ENCODE measurements at places on chromosomes 1 and 21.

GRCh38 chr1:13642306-13643004 is 57.5 kb upstream of the PRDM2 start:
- no peak for DNase-seq

DNA sequence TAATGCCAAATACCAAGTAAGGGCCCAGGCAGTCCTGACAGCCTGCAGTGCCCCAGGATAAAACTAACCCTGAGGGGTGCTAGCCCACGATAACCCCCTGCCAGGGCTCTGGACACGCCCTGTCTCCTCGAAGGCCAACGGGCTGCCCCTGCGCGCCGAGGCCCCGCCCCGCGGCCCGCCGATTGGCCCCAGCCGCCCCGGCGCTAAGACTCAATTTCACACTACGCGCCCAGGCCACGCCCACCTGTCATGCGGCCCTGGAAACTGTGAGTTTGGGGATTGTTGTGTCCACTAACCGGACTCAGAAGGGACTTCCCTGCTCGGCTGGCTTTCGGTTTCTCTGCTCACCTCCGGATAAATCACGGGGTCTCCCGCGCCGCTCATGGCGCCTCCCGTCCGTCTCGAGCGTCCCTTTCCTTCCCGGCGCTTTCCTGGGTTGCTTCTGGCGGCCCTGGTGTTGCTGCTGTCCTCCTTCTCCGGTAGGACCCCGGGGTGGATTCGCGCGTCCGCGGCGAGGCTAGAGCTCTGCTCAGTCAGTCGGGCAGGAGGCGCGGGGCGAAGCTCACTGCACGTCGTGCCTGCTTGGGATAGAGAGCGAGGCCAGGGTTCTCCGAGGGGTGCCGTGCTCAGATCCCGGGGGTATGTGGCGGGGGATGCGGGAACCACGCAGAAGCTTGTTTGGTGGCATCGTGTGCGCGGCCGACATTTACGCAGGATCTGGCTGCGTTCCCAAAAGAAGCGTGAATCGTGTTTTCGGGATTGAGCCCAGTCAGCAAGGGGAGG is at the start of gene CR1L:
Gene CR1L (plus strand): TSS at position 282 of the 783 bp plus-strand sequence. CDS start 101 bp downstream, at position 383.
- peak; percentile 81 for DNase-seq

DNA sequence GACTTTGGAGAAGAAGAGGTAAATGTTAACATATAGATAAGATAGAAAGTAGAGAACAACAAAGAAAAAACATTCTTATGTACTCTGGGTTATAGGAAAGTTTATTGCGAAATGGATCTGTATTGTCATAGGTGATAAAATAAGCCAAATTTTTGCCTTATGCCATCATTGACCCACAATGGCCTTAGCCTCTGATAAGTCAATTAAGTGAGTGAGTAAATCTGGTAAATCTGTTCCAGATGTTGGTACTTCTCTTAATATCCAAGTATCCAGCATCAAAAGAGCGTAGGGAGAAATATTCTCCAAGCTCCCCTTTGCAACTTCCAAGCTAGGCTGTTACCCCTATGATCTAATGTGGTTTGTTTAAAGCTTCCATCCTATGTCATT is 38.3 kb upstream of the CLCA4 start:
- no peak for DNase-seq

- DNase-seq, result no peak
Observed at GRCh38 chr1:20698195-20698910, 19.5 kb downstream of the KIF17 start.

DNA sequence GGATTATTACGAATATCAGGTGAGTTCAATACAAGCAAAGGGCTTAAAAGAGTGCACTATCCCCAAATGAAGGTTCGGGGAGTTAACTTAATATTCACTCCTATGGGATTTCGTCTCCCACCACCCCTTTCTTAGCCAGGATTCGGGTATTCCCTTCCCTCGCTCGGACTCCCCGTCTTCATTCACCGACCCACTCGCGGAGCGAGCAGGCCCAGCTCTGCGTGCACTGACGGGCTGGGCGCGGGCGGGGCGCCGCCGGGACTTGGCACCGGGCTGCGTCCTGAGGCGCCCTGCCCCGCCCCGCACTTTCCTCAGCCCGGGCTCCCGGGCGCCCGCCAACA is 7.7 kb upstream of the MPZL1 start:
- DNase-seq, result peak; percentile 83

DNA sequence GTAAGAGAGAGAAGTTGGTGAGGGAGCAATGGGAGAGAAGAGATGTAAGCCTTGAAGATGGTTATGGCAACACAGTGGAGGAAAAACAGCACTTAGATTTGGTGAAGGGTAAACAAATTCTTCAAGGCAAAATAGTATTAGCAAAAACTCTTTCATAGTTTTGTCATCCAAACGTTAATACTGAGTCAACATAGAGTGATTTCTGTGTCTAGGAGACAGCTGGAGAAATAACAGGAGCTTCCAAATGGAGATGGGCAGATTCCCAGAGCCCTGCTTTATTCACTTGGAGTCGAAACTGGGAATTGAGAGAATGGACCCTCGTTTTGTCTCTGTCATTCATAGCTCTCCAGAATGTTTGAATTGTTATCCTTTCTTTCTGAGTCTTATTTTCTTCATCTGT is 68.3 kb downstream of the PLA2G4A start:
- DNase-seq, result no peak

DNA sequence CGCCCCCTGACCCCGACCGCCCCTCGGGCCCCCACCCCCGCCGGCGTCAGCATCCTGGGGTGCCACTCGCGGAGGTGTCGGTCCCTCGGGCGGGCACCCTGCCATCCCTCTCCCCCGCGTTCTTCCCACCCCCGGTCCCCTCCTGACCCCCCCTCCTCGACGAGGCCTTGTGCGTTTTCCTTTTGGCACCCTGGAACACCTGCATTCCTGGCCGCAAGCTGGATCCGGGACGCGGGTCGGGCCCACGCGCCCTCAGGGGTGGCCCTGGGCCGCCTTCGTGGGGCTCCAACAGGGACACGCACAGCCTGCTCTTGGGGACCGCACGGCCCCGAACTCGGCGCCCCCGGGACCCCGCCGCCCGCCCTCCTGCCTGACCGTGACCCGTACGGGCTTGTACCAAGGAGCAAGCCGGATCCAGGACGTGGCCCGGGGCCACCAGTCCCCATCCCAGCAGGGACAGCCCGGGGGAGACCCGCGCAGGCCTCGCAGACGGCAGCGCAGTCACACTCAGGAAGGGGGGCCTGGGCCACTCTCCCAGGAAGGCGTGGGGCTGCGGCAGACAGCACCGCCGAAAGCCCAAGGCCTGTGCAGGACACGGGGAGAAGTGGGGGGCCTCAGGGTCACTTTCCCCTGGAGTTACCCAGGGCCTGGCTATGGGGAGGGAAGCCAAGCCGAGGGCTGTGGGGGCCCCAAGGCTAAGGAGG is 579 bp upstream of the SLC19A1 start:
- DNase-seq, result no peak

- DNase-seq, result no peak
Observed at GRCh38 chr1:100528871-100529270, 9.1 kb upstream of the GPR88 start.

GRCh38 chr1:8040586-8040985 is 14.5 kb upstream of the ERRFI1 start:
- no peak for DNase-seq

GRCh38 chr1:171934664-171935063 is 93.4 kb downstream of the DNM3 start:
- DNase-seq, result no peak

- DNase-seq, result no peak
Observed at GRCh38 chr21:30348506-30348905, at the start of gene KRTAP23-1. KRTAP23-1 (minus strand) TSS chr21:30348606; CDS start chr21:30348606, 0 bp downstream.

- no peak for DNase-seq
Observed at GRCh38 chr1:73472810-73473209, 725.2 kb downstream of the LRRIQ3 start.

DNA sequence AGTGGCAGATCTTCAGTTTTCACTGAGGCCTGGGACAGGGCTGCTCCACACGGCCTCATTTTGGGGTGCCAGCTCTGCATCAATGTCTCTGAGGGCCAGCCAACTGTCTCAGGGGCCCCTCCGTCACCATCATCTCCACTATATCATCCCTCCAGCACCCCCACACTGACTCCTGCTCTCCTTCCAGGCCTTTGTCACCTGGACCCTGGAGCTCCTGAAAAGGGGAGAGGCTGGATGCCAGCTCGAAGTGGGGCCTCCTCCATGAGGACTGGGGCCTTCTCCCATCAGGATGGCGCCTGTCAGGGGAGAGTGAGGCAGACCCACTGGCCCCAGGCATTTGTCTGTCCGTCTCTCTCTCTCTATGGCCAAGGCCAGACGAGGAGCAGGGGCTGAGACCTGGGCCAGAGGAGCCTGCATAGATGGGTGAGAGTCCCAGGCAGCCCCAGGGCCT is 44.7 kb upstream of the LRP8 start:
- no peak for DNase-seq

DNA sequence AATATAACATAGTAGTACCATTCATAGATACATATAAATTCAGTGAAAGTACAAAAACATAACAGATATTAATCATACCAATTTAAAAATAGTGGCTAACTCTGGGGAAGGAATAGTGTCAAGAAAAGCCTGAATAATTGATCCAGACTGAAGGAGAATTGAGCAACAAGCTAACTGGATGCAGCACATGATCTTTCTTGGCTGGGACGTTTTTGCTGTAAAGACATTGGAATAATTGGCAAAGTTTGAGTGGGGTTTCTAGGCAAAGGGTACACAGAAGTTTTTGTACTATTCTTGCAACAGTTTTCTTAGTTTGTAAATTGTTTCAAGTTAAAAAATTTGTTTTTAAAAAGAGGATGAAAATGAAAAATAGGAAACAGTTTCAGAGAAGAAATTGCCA is 2.6 kb upstream of the SH3GLB1 start:
- DNase-seq, result no peak

- DNase-seq, result no peak
Observed at GRCh38 chr21:29208044-29208681, 77.7 kb downstream of the MAP3K7CL start.

GRCh38 chr1:15148475-15148874 is 5.1 kb upstream of the TMEM51 start:
- DNase-seq, result no peak

GRCh38 chr1:20342294-20343148 is 51.8 kb downstream of the VWA5B1 start:
- no peak for DNase-seq

DNA sequence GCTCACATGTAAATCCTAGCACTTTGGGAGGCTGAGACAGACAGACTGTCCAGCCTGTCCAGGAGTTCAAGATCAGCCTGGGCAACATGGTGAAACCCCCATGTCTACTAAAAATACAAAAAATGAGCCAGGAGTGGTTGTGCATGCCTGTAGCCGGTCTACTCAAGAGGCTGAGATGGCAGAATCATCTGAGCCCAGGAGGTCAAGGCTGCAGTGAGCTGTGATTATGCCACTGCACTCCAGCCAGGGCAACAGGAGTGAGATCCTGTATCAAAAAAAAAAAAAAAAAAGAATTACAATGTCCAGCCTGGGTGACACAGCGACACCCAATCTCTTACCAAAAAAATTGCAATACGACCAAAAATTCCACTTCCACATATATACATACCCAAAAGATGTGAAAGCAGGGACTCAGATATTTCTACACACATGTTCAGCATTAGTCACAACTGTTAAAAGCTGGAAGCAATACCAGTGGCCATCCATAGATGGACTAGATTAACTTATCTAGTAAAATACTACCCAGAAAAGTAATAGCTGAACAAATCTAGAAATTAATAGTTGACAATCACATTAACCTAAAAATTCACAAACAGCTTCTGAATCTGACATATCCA is 49.2 kb downstream of the ASH1L start:
- DNase-seq, result no peak

GRCh38 chr1:91334856-91335255 is 69.8 kb downstream of the HFM1 start:
- DNase-seq, result no peak

- DNase-seq, result no peak
Observed at GRCh38 chr1:17183388-17184160, 21.4 kb upstream of the PADI1 start.

DNA sequence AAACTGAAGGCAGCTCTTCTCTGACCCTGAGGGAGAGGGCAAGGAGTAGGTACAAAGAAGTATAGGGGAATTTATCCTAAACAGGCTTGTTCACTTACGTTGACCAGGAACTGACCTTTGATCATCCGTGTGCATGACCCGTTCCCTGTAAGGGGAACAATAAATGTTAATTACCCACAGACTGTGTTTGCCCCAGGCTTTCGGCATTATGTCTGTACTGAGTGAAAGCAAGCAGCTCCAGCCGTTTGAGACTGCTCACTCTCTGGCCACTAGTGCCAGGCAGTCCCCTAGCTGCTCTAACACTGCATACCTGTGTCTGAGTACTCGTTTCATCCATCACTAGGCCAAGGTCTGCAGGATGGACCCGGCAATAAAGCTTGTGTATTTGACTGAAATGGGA is 1365.3 kb downstream of the NCAM2 start:
- DNase-seq, result no peak

- DNase-seq, result peak; percentile 79
Observed at GRCh38 chr1:151156515-151156819, at the start of gene TNFAIP8L2. TNFAIP8L2 (plus strand) TSS chr1:151156649; CDS start chr1:151158698, 2,049 bp downstream.
